GM12891 (cell line): ENCODE measurements at places on chromosomes 4 and X.

DNA sequence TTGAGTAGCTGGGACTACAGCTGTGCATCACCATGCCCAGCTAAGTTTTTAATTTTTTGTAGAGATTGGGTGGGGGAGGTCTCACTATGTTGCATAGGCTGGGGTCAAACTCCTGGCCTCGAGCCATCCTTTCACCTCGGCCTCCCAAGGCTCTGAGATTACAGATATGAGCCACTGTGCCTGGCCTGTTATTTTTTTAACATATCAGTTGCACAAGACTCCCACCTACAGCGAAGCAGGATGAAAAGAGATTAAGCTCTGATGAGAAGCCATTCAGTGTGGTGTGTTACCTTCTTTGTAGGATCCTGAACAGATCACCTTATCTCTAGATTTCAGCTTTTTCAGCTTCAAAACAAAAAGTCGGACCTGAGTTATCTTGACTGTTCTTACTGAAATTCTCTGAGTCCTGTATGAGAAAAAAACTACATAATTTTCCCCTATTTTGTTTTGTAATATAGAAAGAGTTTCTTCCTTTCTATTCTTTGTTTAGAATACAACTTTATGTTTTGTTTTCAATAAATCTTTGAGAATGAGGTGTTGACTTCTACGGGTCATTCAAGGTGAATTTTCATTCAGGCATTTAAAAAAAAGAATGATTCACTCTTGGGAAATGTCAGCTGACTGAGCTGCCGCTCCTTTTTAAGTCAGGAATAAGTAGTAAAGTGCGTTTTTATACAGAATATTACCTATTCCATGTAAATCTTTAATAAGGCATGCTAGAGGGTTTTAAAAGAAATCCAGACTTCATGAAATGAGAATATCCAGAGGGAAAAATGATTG, 134.6 kb downstream of the ARSF start:
- DNase-seq, result no peak

- no peak for DNase-seq
Observed at GRCh38 chr4:74037076-74037955, 1.2 kb downstream of the CXCL3 start.

GRCh38 chr4:123878976-123879375, 482.4 kb downstream of the SPRY1 start:
- DNase-seq, result no peak

- no peak for DNase-seq
Observed at GRCh38 chr4:44415251-44415650, 33.4 kb downstream of the KCTD8 start.

- DNase-seq, result no peak
Observed at GRCh38 chr4:160175064-160175643, 1072.3 kb downstream of the RAPGEF2 start.

GRCh38 chr4:6204871-6205566, 4.7 kb upstream of the JAKMIP1 start:
- DNase-seq, result no peak

- no peak for DNase-seq
Observed at GRCh38 chrX:152897222-152898131, at the start of gene ZNF185. Gene ZNF185, plus strand, starts transcription at chrX:152898067. Its CDS starts 16,423 bp downstream, at chrX:152914490.

DNA sequence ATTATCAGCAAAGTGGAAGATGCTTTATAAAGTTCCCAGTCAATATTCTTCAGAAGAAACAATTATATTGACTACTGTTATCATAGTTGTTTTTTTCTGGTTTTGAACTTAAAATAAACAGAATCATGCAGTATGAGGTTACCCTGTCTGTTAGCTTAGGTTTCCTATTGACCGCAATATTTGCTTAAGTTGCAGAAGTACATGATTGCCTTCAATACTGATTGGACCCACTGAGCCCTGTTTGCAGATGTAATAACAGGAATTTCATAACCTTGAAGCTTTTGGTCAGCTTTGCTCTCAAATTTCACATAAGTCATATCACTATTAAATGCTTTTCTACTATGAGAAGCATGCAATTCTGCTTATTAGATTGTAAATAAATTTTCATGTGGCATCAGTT, 229.1 kb upstream of the FSTL5 start:
- no peak for DNase-seq

DNA sequence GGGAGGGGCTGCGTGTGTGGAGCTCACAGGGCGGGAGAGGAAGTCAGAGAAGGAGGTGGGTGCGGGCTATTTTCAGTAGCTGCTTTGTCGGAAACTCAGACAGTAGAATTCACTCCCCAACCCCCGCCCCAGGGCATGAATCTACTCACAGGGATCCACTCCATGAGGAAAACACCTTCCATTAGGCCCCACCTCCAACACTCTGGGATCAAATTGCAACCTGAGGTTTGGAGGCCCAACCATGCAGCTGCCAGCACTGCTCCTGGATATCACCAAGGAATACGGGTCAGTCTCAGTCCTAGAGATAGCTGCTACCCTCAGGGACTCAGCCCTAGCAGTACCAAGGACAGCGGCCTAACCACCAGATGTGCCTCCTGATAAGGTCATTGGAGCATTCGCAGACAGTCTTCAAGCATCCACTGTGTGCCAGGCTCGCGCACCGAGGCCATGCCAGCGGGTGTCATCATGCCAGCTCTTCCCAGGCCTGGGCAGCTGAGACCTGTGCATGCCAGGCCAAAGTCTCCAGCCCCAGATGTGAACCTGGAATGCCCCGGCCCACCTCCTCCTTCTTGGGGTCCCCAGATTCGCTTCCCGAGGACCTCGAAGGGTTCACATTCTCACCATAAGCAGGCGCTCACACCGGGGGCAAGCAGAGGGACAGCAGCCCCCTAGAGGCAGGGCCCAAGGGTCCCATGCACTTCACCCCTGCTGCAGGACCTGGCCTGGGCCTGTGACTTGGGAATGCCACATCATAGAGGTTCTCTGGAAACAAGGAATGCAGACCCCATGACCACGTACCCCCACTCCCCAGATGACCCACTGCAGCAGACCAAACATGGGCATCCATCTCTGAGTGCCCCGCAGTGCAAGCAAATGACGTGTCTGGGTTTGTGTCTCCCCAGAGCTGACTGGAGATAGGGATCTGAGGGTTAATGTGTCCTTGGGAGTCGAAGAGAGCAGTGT, 102.3 kb downstream of the ADRA2C start:
- no peak for DNase-seq

DNA sequence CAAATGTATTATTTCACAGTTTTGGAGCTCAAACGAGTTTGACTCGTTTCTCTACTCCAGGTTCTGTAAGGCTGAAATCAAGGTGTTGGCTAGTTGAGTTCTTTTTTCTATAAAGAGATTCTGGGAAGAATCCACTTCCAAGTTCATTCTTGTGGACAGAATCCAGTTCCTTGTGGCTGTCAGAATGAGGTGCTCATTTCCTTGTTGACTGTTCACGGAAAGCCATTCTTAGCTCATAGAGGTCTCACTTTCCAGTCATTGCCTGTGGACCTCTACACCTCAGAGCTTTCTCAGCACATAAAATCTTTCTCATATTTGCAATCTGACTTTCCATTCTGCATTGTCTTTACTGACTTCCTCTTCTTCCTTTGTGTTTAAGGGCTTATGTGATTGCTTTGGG, 62.9 kb downstream of the SYTL5 start:
- DNase-seq, result no peak

DNA sequence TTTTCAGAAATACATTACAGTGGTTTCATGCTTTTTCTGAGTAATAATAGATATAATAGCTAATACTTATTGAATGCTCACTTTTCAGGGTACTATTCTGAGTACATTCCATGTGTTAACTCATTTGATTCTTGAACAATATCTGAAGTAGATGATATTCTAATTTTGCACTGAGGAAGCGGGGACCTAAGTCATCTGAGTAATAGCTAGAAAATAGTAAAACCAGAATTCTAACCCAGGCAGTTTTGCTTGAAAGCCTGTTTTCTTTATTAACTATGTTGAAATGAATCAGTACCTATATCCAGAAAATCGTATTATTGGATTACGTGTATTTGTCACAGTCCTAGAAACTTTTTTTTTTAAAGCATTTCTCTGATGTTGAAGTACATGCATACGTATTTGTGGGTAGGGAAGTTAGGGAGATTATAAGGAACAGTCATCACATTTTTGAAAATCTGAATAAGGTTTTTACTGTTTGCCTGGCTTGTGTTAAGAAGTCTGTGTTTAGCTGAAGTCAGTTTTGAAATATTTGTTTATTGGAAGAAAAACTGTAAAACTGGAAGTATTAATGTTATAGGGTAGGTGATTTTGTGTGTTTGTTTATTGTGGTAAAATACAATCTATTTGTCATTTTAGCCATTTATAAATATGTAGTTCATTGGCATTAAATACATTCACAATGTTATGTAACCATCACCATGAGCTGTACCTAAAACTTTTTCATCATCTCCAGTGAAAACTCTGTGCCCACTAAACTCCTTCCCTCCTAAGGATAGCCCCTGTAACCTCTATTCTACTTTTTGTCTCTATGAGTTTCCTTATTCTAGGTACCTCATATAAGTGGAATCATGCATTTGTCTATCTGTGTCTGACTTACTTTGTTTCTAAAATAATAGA, 55.3 kb downstream of the FIP1L1 start:
- no peak for DNase-seq

DNA sequence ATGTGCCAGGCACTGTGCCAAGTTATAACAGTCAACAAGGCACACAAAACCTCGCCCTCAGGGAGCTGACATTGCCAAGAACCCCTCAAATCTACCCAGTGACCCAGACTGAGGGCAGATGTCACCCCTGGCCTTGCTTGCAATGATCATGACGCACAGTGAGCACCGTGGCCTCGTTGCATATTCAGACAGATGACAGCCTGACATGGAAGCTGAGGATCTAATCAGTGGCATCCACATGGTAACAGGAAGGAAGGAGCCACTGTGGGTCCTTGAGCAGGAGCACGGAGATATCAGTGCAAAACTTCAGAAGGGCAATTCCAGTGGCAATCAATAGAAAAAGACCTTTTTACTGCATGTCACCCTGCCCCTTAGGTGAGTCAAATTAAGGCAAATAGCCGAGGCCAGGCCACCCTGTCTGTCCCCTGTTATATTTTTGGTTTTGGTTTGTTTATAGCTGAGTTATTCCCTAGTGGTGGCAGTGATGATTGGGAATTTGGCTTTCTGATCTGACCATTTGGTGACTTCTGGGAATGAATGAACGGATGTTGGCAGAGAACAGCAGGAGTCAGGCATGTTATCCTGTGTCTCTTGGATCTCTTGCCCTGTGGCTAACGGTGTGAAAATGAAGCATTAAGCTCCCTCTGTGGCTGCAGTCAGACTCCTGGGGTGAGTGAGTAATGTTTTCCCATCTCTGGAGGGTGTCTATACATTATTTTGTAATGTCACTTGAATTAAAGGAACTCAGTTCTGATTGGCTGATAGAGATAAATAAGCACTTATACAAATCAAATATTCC, 20.4 kb downstream of the WDR13 start:
- DNase-seq, result no peak

GRCh38 chr4:2077537-2078460, 18.7 kb downstream of the NAT8L start:
- DNase-seq, result no peak

DNA sequence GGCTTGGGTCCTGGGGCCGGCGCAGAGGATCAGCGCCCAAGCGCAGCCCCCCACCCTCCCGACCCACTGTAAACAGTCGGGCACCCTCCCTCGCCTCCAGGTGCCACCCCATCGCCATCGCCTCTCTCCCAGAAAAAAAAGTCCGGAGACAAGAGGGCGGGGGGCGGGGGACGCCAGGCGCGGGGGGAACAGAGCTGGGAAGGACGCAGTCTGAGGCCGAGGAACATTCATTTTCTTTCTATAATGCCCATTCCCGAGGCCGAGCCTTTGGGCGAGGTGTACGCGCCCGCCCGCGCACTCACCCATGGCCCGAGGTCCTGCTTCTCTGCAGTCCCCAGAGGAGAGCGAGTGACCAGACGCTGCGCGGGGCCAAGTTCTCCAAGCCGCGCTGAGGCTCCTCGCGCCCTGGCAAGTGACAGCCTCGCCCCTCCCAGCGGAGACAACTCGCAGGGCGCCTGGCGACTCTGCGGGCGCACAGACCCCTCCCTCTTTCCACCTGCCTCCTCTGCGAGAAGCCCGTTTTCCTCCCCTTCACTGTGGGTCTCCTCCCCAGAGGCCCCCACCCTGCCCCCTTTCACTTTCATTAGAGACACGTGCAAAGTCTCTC, 63.5 kb upstream of the WDR17 start:
- DNase-seq, result peak; percentile 44

DNA sequence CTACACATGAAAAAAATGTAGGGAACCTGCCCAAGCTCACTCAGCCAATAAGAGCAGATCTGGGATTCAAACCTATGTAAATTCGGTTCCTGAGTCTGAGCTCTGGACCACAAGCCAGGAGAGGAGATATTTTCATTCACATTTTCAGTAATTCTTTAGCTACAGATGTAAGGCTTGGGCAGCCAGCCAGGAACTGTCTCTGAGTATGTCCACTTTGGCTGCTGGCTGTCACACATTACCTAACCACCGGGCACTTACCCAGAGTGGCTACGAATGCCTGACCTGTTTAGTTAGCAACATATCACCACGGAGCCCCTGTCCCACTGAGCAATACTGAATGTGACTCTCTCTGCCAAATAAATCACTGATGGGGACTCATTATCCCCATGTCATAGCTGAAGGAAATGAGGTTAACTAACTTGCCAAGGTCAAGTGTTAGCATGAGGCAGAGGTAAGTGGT, 15.3 kb downstream of the USP46 start:
- no peak for DNase-seq

- DNase-seq, result no peak
Observed at GRCh38 chrX:46209037-46209436, 336.2 kb downstream of the ZNF674 start.

GRCh38 chr4:110107866-110108265, 90.5 kb downstream of the ELOVL6 start:
- DNase-seq, result no peak

DNA sequence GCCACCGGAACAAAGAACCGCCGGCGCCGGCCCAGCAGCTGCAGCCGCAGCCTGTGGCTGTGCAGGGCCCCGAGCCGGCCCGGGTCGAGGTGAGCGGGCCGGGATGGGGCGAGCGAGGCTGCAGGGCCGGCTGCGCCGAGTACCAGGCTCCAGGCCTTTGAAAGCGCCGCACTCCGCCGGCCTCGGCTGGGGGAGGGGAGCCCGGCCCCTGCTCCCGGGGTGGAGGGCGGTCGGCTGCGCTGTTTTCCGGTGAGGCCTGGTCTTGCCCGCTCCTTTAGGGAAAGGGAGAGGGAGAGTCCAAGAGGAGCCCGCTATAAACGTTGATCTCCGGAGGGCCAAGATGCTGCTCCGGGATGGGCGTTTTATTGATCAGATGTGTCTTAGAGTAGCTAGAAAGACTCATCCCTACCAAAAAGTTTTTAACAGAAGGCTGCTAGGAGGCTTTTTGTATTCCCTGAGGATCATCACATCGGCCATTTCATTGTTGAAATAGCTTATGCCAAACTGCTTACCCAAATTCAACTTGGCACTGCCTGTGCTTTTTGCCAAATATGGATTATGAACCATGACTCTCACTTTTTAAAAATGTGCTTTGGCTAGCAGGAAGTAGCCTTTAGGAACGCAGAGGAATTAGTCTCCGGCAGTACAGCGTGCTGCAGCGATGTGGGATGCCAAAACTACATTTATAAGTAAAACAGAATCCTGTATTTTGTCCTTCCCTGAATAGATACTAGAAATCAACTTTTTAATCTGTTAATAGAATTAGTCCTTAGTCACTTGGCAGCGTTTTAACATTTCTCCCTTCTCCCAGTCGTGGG, 760 bp downstream of the TMEM165 start:
- DNase-seq, result peak; percentile 30
